ENCODE measurements at places on chromosomes 3 and 15.

DNA sequence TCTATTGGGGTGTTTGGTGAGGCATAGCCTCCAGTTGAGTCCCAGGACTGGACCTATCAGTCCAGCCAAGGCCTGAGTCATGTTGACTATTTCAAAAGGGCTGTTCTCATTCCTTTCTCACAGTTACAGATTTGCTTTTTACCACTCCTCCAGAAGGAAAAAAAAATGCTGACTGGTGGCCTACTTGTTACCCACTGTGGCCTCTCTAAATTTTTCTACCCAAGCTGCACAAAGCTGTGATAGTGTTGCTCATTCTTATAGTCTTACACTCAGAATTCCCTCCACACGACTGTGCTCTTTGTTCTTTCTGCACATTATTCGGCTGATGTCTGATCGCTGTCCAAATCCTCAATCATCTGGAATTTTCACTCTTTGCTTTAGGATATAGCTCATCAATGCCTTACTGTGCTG is 1142.2 kb downstream of the IGSF11 start:
- no peak for DNase-seq

- DNase-seq: no peak
Measured at GRCh38 chr3:173217127-173217526, 76.1 kb upstream of the SPATA16 start.

DNA sequence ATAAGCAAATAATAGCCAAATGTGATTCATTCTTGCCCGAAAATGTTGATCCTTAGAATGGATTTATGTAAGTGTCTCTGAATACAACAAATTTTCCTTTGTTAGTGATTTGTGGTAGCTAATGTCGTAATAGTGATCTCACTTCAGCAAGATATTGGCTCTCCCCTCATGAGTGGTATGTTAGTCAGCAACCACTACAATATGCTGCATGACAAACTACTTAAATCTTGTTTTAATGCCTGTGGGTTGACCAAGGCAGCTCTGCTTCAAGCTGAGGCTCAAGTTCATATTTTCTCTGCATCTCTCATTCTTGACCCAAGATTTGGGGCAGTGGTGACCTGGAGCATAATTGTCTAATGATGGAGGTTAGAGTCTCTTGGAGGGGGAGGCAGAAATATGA is 49.8 kb upstream of the GALNT15 start:
- DNase-seq: no peak

- DNase-seq: no peak
Measured at GRCh38 chr15:69524814-69525213, 72.2 kb downstream of the RPLP1 start.

GRCh38 chr3:159860269-159861116 is 128.1 kb upstream of the IL12A start:
- no peak for DNase-seq

DNA sequence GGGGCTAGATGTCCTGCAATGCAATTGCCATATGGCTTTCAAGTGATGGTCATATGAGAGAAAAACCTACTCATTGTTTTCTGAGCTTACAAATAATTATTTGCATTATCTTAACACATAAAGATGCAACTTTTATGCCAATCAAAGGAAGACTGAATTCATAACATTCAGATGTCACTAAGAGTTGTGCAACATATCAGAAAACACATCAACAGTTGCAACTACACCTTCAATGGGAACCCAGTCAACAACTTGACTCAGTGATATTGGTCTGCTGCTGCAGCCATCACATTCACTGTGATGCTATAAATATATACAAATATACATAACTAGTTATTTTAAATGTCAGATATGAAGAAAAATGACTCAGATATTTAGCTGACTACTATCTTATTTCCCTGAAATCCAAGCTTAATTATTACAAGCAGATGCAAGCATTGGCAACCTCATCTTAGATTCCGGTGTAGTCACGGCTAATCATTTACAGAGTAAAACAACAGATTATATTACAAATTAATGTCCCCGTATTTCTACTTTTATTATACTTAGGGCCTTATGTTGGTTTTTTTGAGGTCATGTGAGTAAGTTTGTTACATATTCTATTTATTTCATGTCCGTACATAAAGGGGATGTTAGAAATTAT is 23.7 kb downstream of the CNTN3 start:
- DNase-seq: no peak

- DNase-seq: peak; percentile 73
Measured at GRCh38 chr3:10437272-10437994, 68.0 kb downstream of the ATP2B2 start.

DNA sequence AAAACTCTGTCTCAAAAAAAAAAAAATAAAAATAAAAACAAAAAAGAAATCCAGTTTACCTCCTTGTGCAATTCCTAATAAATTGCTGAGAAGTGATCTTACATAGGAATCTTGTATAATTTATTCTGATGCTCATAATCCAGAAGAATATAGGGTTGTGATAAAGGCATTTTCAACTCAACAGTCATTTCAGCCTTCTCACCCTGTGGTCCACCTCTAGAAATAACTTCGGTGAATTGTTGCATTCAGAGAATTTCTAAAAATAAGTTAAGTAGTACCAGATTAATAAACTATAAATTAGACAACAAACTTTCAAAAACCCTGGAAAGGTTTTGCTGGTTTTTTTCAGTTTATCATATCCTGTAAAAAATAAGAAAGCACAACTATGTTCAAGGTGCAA is 20.2 kb downstream of the RAF1 start:
- no peak for DNase-seq

GRCh38 chr3:124923833-124924232 is 10.7 kb downstream of the MUC13 start:
- DNase-seq: no peak

DNA sequence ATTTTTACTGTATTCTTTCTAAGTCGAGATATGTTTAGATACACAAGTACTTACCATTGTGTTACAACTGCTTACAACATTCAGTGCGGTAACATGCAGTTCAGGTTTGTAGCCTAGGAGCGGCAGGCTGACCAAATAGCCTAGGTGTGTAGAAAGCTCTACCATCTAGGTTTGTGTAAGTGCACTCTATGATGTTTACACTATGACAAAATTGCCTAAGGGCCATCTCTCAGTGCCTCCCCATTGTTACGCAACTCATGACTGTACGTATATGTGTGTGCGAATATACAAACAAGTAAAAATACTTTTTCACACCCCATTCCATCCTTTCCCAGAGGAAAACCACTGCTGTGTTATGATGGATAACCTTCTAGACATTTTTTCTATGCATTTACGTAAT is 44.3 kb downstream of the PXYLP1 start:
- DNase-seq: no peak

DNA sequence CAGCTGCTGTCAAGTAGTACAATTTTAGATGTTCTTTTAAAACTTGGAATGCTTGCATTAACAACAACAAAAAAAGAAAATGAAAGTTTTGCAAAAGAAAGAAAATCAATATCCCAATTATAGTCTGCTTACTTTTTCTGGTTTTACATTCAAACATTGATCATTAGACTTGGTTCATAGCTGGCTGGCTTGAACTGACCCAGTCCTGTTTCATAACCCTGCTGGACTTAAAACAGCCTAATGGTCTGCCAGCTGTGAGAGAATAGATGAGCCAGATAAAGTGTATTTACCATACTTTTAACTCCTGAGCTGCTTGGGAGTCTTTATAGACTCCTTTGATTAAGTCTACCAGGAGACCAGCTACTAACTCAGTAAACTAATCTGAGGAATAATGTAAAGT is 59.2 kb downstream of the PIAS1 start:
- DNase-seq: no peak

- no peak for DNase-seq
Measured at GRCh38 chr3:13080591-13080990, 7.4 kb upstream of the IQSEC1 start.

- DNase-seq: peak; percentile 50
Measured at GRCh38 chr3:183513046-183513706, 42.3 kb downstream of the KLHL6 start.

DNA sequence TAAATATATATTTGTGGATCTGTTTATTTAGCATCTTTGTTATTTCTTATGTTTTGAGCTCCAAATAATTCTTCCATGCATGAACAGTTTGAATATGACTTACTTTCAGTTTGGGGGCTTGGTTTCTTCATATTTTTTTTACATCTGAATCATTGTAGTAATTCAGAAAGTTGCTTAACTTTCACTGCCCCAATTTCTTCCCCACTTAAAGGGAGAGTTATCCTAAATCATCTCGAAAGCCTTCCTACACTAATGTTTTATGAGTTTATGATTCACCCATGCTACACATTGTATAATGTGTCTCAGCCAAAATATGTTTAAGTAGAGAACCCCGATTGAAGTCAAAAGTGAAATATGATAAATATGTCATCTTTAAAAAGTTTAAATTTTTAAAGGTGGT is 47.8 kb downstream of the SPRED1 start:
- no peak for DNase-seq

DNA sequence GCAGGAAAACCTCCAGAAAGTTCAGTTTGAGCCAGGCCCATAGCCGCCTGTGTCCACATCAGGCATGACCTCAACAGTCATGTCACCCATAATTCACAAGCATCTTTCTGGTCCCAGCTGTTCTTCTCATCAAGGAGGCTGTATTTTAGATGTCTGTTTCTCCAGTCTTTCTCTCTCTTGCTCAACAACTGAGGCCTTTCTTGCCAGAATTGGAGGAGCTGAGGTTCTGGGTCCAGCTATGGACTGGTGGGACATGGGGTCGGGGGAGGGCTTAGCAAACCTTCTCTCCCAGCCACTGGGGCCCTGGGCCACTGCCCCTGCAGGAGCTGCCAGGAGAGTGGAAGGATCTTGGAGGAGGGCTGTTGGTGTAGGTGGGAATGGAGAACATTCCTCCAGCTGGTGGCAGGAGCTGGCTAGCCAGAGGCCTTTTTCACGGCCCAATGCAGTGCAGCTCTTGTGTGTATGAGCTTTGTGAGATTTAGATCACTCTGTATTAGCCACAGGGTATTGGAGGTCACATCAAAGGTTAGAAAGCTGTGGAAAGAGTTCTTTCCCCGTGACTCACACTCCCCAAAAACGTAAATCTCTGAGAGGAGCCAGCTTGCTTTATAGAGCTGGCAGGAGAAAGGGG is 23.5 kb downstream of the MAGEF1 start:
- DNase-seq: no peak

GRCh38 chr3:11379238-11379823 is 107.1 kb downstream of the ATG7 start:
- no peak for DNase-seq

DNA sequence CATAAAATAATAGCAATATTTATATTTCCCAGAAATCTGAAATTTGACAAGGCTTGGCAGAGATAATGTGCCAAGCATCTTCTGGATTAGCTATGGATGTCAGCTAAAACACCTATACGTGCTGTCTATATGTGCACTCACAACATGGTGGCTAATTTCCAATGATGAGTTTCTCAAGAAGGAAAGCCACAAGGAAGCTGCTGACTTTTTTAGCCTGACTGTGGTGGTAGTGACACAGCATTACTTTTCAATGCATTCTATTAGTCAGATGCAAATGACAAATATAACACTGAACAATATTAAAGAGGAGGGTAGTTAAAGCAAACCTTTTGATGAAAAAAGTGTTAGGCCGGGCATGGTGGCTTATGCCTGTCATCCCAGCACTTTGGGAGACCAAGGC is 101.7 kb upstream of the CCDC54 start:
- no peak for DNase-seq

GRCh38 chr15:31230630-31231485 is 95.8 kb upstream of the KLF13 start:
- DNase-seq: peak; percentile 25

GRCh38 chr3:52527732-52528585 is 5.7 kb downstream of the NT5DC2 start:
- DNase-seq: no peak

DNA sequence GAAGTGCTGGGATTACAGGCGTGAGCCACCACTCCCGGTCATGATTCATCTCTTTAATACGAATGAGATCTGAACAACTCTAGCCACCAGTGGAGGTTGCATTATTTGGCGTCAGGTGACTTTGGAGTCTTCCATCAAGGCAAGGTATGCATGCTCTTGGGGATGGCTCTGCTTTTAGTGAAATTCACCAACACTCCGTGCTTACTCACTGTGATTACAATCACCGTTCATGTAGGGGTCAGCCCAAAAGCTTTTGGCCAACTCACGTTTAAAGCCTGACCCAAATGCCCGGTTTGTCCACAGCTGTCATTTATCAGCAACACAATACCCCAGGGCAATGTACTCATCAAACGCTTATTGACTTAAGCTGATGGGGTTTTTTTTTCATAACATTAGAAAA is 155.4 kb downstream of the PDZRN3 start:
- DNase-seq: no peak

DNA sequence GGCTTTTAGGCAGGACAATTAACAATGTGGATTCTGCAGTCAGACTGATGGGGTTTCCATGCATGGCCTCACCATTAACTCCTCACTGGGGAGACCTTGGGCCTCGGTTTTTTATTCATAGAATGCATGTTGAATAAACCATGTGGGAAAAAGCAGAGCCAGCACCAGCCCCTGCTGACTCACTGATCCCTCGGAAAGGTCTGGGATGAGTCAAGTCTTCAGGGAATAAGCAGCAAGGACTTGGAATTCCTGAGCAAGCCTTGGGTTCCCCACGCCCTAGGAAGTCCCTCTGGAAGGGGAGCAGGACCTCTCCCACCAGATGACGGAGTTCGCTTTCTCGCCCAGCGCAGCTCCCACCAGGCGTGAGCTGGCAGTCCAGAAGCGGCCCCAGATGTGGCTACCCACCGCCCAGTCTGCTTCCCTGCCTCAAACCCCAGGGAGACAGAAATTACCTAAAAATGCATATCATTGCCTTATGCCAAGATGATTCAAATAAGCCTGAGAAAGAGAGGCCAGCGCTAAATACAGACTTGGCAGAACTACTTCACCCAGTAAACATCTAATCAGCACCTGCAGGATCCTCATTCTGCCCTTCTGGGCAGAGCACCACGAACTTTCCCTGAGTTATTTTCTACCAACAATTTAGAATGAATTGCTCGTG is 45.4 kb downstream of the BTD start:
- no peak for DNase-seq

GRCh38 chr3:183046883-183047282 is 52.4 kb downstream of the MCCC1 start:
- DNase-seq: no peak

DNA sequence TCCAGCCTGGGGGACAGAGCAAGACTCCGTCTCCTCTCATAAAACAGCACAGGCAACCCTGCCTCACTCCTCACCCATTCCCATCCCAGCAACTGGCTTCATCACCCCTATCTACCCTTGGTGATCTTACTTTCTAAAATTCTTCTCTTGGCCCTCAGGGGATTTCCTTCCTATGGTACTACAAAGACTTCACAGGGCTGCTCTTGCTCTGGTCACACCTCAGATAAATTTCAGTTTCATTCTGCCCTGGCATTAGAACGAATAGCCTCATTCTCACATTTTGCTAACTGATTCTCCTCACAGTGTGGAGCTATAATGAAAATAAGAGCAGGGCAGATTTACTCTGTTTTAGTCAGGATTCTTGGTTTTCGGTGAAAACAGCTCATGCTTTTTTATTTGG is 22.1 kb upstream of the CRBN start:
- DNase-seq: no peak

- no peak for DNase-seq
Measured at GRCh38 chr3:138455801-138456716, 21.6 kb downstream of the ESYT3 start.

GRCh38 chr15:56821721-56822425 is 88.6 kb upstream of the ZNF280D start:
- peak; percentile 46 for DNase-seq

All from stimulated activated naive CD8-positive, alpha-beta T cell treated with anti-CD3 and anti-CD28 coated beads, Interleukin-15, Interleukin-2, amounts not matched to agents 100 U/mL and 50 U/mL, for 24 hours (primary cell).